ENCODE measurements at places on chromosomes 16 and 17.

DNA sequence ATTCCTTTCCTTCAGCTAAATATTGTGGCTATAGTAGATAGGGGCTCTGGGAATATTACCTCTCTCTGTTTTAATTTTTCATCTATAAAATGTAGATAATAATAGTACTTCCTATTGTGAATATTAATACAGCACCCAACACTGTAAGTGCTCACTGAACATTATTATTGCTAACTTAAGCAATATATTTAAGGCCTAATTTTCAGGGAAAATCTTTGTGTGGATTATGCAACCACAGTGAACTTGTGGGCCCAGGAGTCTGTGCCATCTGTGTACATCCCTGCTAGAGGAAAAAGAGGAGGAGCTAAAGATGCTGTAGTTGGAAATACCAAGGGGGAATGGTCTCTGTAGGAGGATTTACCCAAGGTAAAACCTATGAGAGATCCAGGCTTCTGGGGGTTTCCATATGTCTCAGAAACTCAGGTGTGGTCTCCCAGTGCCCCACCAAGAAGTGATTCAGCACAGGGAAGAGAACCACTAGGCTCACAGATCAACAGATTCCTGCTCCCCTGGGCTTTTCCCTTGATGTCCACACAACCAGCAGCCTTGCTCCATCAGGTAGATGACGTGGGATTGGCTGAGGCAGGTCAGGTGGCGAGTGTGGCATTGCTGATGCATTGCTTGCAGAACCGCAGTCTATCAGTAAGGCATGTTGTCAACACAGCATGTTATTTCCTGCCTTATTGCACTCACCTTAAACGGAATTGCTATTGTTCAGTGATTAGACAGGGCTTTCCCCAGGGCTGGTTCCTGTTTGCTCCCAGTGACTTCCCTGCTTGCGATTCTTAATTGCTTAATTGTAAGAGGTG, 1.6 kb upstream of the N4BP1 start:
- DNase-seq, result no peak

GRCh38 chr17:76083536-76084182, 4.7 kb downstream of the ZACN start:
- DNase-seq, result no peak

DNA sequence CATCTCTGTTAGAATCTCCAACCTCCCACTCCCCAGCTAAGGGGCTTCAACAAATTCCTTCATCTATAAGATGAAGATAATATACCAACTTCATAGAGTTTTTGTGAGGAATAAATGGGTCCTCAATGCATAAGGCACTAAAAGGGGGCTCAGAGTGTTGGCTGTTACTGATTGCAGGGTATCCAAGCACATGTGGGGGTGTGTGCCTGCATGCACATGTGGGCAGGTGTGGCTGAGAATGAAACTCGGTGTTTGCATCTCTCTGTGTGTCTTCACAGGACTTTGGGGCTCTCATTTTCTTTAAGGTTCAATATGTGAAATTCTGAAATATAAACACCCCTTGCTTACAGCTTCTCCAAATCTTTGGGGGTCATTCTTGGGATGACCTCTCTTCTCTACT, 4.1 kb upstream of the PPP1R9B start:
- DNase-seq, result no peak

GRCh38 chr17:8117980-8118768, at the start of gene ALOXE3:
TSS of gene ALOXE3 (minus strand) at chr17:8118514. CDS start at chr17:8117990, 524 bp downstream.
- DNase-seq, result no peak

DNA sequence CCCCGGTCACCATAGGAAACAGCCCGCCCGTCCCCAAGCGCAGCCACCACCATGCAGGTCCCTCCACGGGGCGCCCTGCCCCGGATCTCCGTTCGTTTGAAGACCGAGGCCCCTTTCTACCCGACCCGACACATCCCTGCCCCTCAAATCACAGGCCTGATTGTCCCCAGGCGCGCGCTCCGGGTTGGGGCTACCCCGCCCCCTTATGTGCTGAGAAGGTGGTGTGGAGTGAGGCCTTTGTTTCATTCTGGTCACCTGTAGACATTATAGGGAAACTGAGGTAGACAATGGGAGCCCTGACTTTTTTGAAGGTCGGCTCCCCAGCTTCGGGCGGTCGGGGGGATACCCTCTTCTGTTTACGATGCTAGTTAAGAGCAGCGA, 763 bp upstream of the ACTG1 start:
- no peak for DNase-seq

Data from CMK (cell line).